ENCODE measurements at places on chromosomes 6 and 20.

DNA sequence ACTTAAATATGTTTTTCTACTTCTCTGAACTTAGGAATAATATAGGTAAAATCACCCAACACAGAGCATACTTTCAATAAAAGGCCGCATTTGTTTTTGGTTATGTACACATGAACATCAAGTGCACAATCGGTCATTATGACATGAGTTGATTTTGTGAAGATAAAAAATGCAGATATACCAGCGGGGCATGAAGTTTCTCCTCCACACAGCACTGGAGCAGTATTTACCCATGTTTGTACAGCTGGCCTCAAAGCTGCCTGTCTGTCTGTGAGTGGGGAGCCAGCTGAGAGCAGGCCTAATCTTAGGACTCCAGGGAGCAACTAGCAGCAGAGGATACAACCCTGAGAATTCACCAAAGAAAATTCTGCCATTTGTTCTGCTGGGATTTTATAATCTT lies 206.5 kb downstream of the TPBG start:
- DNase-seq = no peak

DNA sequence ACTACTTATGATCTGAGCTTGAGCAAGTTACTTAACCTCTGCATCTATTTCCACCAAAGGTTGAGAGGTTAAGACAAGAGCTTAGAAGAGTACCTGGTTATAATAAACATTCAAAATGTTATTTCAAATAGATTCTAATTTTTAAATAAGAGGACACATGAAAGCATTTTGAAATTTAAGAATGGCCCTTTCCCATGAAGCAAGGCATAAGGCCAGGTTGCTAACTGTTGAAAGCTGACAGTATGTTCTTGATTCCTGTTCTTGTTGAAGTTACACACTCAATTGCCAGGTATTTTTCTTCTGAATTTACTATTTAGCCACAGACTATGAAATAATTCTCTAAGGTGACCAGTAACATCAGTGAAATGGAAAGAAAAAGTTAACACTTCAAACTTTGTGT lies 14.5 kb downstream of the C6orf62 start:
- DNase-seq = no peak

GRCh38 chr20:58625585-58625984 lies 25.5 kb upstream of the STX16 start:
- DNase-seq = no peak

DNA sequence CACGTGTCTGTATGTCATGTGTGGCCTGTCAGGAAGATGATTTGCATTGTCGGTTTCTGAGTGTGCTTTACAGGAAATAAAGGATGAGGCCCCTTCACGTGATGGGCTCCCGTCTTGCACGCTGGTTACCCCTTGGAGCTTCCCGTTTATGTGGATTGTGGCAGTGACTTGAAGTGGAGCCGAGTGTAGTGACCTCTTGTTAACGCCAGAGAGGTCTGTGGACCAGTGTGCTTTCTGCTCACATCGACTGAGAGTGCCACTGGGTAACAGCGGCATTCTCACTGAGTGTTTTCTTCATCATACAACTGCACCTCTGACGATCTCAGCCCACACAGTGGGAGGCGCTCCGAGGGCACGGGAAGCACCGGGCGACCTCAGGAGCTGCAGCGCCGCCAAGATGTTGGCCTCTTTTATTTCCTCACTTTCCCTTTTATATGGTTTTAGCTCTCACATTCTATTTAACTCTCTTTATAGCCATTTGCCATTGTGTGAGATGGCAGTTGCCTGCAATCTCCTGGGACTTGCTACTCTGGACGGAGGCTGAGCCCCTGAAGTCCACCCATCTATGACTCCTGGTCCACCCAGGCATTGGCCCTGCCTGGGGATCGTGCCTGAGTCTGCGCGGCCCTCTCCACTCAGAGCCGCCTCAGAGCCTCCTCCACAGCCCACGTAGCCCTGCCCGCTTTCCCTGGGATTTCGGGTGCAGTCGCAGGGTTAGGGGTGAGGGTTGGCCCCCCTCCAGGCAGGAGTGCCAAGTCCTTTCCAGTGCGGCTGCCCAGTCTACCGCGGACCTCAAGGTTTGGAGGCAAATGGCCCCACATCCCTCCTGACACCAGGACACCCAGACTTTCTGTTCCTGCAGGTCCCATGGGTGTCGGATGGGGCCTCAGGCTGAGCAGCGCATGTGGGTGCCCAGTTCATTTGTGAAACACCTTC lies 238.9 kb downstream of the ERMARD start:
- DNase-seq = no peak

DNA sequence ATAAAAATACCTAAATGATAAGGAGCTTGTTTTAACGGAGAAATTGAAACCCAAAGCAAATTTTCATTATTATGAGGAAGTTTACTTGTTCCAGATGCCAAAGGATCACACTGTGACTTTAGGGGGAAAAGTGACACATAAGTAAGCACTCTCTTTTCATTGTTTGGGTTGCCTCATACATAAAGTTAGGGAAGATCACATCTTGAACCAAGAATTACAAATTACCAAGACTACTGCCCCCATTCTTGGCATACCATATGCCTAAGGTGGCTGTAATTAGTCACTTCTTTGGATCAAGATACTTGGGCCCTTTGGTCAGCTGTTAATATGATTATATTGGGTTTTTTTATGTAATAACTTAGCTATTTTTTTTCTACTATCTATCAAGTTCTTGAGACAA lies 269.0 kb downstream of the COL12A1 start:
- no peak for DNase-seq

GRCh38 chr6:4658486-4658885 lies 117.7 kb upstream of the CDYL start:
- DNase-seq = no peak

GRCh38 chr6:44297063-44298038 lies 15.8 kb downstream of the AARS2 start:
- no peak for DNase-seq

- no peak for DNase-seq
Observed at GRCh38 chr6:48222241-48222640, 111.2 kb upstream of the PTCHD4 start.

DNA sequence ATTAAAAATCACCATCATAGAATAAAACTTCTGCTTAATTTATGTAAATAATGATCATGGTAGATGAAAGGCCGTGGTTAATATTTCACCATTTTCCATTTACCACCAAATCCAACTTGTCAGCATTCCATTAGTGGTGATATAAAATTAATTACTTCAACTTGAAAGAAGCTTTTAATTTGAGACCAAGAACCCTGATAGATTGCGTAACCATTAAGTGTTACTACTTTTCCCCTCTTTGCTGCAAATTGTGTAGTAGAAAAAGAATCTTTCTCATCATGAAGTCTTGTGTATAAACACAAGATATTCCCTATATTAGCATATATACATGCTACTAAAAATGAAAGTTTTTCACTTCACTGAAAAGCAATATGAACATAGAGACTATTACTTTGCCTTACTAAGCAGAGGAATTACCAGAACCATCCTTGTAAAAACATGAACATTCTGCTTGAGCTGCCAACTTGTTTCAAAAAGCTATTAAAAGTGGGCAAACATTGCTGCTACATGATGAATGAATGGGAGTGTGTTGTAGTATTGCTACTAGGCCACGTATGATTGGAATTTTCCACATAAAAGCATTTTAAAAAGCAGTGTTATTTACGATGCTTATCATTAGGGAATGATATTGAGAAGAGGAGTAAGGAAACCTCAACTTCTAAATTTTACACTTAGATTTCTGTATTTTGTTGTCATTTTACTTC lies 35.0 kb downstream of the STX11 start:
- DNase-seq = no peak

DNA sequence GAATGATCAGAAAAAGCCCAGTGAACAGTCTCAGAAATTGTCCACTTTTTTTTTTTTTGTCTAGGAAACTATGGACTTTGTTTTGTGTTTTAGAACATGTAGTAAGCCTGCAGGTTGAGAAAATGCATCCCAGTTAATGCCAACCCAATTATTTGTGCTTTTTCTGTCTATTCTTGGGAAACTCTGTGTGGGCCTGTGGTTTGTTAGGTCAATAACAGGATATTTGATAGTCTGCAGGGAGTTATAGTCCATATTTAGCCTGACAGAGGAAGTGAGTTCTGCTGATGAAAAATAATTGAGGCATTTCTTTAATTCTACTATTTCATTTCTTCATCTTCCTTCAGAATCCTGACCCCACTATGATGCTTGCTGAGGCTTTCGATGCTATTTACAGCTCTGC lies 154.0 kb upstream of the LAMP5 start:
- no peak for DNase-seq

GRCh38 chr6:148565930-148566663 lies 180.7 kb upstream of the UST start:
- DNase-seq = peak; percentile 68

DNA sequence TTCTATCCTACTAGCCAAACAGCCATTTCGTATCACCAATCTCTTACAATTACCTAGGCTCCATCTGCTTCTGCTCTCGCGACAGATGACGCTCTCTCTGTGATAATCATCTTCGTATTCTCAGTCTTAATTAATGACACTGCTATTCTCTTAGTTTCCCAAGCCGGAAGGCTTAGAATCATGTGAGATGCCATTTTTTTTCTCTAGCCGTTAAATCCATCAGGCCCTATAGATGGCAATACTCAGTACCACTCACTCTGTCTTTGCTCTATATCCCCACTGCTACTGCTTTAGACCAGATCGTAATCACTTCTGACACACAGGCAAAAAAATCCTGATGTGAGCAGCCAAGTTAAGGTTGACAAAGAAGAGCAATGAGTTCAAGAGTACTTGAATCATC lies 2.1 kb upstream of the THEMIS start:
- no peak for DNase-seq

DNA sequence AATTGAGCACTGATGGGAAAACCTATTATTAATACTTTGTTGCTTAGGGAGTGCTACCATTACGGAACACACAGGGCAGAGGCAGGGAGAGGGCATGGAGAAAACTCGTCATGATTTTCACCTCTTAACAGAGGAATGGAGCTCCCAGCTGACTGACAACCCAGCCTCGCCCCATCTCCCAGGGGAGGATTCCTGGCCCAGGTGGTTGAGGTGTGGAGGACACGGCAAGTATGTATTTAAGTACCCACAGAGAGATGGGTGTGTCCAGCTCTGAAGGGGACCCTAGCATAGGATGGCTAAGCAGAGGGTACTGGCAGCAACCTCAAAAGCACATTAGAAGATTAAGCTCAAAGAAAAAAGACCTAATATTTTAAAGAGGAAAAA lies 261.9 kb upstream of the MOCS1 start:
- DNase-seq = no peak

- DNase-seq = no peak
Observed at GRCh38 chr20:21514553-21515251, 838 bp upstream of the NKX2-2 start.

- DNase-seq = no peak
Observed at GRCh38 chr6:46921731-46922130, at the start of gene ADGRF5. Gene ADGRF5, minus strand, starts transcription at chr6:46921938. Its CDS starts 15,176 bp downstream, at chr6:46906762.

- no peak for DNase-seq
Observed at GRCh38 chr6:97717086-97717485, 434.1 kb upstream of the MMS22L start.

DNA sequence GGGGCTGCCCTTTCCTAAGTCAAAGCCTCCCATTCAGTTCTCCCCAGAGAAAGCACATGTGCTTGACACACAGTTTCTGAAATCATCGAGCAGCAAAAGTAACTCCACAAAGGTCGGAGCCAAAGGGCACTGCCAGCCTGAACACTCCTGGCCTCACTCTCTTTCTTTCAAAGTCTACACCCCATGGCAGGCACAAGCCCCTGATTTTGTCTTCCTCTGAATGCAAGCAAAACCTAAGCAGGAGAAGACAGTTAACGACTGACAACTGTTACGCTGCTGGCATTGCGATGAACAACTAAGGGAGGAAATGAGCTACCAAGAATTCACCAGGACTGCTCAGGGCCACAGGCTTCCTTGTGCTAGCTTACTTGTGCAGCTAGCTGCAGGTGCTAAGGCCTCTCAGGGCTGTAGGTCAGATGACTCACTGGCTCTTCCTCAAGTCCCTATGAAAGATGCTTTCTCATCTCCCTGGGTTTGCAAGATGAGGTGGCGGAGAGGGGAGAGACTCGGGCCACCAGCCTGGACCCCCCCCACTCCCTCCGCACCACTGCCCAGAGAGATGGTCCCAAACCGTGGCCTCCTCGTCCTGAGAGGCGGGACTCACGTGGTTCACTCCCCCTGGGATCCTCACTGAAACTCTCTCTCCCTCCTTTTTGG lies 208.2 kb downstream of the DLL1 start:
- peak; percentile 18 for DNase-seq

DNA sequence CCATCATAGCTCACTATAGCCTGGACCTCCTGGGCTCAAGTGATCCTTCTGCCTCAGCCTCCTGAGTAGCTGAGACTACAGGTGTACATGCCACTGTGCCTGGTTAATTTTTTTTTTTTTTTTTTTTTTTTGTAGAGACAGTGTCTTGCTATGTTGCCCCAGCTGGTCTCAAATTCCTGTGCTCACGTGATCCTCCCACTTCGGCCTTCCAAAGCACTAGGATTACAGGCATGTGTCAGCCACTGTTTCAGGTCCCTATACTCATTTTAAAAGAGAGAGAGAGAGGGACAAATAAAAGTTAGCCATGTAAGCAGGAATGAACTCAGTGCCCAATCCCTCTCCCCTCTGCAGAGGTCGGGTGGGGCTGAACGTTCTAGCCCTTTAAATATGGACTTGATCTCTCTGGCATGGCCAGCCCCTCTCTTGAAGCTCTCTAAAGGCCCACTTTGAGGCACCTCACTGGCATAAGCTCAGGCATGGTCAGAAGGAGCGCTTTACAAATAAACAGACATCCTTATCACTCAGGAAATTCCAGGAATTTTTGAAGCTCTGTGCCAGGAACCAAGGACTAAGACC lies 9.0 kb upstream of the SERPINB1 start:
- no peak for DNase-seq

DNA sequence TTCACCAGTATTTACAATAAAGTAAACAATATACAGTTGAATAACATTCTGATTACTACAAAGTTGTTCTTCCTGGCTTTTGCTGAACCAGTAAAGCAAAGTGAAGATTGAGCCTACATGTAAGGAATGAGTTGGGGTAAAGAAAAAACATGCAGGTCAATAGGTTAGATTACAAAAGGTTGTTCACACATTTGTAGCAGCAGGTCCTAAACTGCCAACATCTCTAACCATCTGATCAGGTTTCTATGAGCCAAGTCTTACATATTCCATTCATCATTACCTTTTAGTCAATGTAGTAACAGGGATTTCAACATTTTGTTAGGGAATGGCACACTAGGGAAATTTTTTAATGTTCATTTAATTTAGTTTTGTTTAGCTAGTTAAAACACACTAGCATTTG lies 9.3 kb upstream of the CALHM6 start:
- DNase-seq = no peak

DNA sequence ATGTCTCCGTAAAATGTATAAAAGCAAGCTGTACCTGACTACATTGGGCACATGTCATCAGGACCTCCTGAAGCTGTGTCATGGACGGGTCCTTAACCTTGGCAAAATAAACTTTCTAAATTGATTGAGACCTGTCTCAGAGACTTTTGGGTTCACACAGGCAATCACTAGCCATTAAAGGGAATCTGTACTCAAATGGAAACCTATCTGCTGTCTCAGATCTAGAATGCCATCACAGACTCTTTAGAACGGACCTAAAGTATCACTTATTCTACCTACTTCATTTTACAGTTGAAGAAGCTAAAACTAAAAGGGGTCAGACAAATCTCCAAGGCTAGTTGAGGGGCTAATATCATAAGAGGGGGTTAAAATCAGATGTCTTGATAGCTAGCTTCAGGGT lies 11.1 kb downstream of the SAMD3 start:
- no peak for DNase-seq

- DNase-seq = no peak
Observed at GRCh38 chr6:1348675-1349074, 36.8 kb downstream of the FOXQ1 start.

All from sciatic nerve (tissue), 2 donors.